ENCODE measurements at places on chromosomes 3 and 15.

DNA sequence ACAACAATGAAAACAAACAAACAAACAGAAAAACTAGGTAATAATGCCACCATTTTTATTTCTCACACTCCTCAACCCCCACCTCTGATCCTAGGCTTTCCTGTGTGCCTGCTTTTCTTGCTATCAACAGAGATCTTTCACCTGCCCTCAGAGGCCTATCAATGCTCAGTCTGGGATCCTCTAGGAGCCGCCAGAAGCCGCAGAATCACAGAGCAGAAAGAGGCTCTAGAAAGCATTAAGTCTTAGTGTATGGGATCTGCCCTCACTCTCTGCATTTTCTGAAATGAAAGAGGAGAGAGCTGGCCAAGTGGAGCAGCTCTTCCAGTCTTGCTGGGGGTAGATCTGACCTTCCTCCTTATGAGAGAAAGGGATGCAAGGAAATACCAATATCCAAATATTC, 306.8 kb downstream of the TUSC7 start:
- no peak for DNase-seq

GRCh38 chr3:165212580-165212979, 16.4 kb upstream of the SLITRK3 start:
- no peak for DNase-seq

- DNase-seq = no peak
Observed at GRCh38 chr15:64685230-64685888, 90.0 kb downstream of the RBPMS2 start.

GRCh38 chr3:117553461-117553860, 843.9 kb downstream of the TUSC7 start:
- no peak for DNase-seq

DNA sequence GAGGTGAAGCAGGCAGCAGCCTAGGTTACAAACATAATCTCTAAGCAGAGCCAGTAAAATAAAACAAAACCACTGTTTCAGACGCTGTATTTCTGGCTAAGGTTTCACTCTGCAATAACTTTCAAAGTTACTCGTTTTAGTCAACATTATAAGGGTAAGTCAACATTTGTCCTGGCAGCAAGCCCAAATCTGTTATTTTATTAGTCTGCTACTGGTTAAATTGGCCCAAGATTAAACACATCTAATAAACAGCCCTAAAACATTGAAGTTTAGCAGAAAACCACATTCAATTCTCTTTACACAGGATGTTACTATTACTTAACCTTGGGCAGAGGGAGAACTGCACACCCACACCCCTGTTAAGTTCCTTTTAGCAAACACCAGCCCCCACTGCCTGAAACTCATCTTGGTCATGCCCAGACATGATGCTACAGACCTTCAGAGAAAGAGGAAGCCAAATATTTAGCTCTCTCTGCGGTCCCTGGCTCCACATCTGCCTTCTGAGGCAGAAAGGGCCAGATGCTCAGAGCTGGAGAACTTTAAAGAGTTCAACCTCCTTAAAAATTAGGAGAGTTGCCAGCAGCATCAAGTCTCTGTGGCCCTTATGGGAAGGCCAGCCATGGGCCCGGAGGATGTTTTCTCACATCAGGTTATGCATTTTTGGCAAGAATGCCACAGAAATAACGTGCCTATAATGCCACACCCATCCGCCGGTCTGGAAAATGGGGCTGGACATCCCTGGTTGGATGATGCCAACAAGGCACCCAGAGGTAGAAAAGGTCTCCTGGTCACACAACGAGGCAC, 17.9 kb downstream of the ARHGEF3 start:
- DNase-seq = no peak

- no peak for DNase-seq
Observed at GRCh38 chr15:89654847-89655805, at the start of gene KIF7. Gene KIF7, minus strand, starts transcription at chr15:89655467. Its CDS starts 2,537 bp downstream, at chr15:89652930.

DNA sequence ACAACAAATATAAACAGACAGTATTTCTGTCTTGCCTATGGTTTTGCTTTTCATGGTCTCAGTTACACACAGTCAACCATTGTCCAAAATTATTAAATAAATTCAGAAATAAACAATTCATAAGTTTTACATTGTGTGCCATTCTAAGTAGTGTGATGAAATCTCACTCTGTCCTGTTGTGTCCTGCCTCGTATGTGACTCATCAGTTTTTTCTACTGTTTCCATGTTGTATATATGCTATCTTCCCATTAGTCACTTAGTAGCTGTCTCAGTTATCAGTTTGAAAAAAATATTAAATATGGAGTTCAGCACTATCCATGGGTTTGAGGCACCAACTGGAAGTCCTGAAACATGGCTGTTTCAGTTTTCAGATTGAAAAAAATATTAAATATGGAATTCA, 282.4 kb upstream of the GRM7 start:
- no peak for DNase-seq
